Activated CD4-positive, alpha-beta T cell treated with anti-CD3 and anti-CD28 coated beads for 36 hours (primary cell): ENCODE measurements at places on chromosomes 5 and 9.
A peak's percentile ranks its signal among the peaks of the same experiment; 100 is the strongest.

DNA sequence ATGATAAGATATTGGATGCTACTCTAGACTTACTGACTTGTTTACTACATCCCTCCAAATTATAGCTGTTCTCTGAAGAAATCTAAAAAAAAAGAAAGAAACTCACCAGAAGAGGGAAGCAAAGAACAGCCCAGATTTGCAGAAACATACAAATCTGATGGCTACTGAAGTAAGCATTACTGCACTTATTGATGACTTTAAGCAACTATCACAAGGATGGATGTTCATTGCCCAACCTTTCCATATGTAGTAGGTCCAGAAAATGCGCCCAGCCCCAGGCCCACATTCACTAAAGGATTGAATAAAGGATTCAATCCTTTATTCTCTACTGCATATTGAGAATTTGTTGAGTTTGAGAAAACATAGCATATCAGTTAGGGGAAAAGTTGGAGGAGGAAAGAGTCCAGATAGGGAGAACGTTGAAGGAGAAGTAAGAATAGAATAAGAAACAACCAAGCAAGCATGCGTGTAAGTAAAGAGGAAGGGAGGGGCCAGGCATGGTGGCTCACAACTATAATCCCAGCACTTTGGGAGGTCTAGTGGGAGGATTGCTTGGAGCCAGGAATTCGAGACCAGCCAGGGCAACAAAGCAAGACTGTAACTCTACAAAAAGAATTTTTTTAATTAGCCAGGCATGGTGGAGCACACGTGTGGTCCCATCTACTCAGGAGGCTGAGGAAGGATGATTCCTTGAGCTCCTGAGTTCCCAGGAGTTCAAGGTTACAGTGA is 33.8 kb upstream of the DTWD2 start:
- no peaks in the 10 kb centered on the region for H3K36me3 ChIP-seq
- H3K4me3 ChIP-seq, result no peak overlapping the region
- H3K27me3 ChIP-seq, result no peaks in the 10 kb centered on the region

- no peak overlapping the region for H3K4me3 ChIP-seq
- H3K36me3 ChIP-seq, result peaks cover 44% of the 10 kb centered on the region
- H3K27me3 ChIP-seq, result no peaks in the 10 kb centered on the region
These were observed 7.9 kb downstream of the TMEM167A start for GRCh38 chr5:83069096-83069799.

GRCh38 chr5:143241892-143242291 is 161.6 kb downstream of the NR3C1 start:
- H3K36me3 ChIP-seq, result no peaks in the 10 kb centered on the region
- H3K27me3 ChIP-seq, result no peaks in the 10 kb centered on the region
- H3K4me1 ChIP-seq, result no peaks in the 10 kb centered on the region

- H3K27me3 ChIP-seq, result no peaks in the 10 kb centered on the region
- no peak for DNase-seq
- no peaks in the 10 kb centered on the region for H3K36me3 ChIP-seq
- no peaks in the 10 kb centered on the region for H3K4me1 ChIP-seq
These were observed 239.5 kb upstream of the MAP3K1 start for GRCh38 chr5:56575821-56576220.

DNA sequence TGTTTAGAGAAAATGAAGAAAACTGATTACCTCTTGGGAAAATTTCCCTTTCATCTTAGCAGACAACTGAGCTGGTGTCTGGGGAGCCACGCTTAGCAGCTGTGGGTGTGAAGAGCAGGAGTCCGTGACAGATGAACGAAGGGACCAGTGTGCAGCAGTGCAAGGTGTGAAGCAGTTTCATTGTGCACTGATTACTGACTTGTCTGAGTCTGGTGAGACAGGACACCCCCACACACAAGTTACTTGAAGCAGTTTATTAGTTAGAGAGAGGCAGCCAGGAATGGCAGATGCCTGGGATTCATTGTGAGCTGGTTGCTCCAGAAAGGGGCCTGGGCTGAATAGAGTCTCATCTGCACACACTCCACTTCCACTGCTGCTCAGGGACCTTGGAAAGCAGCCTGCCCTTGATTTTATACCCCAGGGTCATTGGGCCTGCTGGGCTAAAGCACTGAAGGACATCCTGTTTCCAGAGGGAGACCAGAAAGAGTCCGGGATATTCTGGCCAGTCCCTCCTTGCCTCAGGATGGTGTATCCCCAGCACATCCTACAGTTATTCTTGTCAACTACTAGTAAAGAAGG is 47.4 kb downstream of the FBXL7 start:
- H3K4me1 ChIP-seq, result no peaks in the 10 kb centered on the region
- H3K4me3 ChIP-seq, result no peak overlapping the region
- no peaks in the 10 kb centered on the region for H3K27me3 ChIP-seq
- H3K36me3 ChIP-seq, result no peaks in the 10 kb centered on the region

DNA sequence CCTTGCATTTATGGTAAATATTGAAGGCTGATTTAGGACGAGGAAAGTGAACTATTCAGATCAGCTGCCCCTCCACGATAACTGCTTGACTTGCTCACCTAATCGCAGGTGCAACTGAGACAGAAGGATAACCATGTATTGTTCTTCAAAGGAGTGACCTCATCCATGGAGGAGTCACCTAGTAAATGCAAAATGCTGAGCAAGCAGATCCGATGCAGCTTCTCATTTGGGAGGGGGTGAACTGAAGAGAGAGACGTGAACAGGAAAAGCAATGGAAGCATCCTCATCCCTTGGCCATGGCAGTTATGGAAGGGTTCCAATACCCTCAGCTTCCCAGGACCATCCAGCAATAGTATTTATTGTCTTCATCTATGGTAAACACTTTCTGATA is 47.5 kb downstream of the RASGRF2 start:
- H3K27ac ChIP-seq, result peak overlapping the region; percentile 96
- peak; percentile 64 for DNase-seq
- H3K27me3 ChIP-seq, result no peaks in the 10 kb centered on the region
- peaks cover 80% of the 10 kb centered on the region for H3K4me1 ChIP-seq

DNA sequence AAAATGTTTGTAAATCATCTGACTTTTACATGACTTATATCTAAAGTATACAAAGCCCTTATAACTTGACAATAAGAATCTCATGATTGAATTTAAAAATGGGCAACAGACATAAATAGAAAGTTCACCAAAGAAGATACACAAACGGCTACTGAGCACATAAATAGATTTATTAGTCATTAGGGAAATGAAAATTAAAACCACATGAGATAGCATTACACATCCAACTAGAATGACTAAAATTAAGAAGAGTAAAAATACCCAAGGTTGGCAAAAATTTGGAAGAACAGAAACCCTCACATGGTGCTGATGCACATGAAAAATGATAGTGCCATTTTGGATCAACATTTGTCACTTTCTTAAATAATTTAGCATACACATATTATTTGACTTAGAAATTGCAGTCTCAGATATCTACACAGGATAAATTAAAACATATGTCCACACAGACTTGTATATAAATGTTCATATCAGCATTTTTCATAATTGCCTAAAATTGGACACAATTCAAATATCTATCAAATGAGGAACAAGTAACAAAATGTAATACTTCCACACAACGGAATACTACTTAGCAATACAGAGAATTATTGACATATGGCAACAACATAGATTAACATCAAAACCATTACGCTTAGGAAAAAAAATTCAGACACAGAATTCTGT is 359.1 kb upstream of the DAB2 start:
- DNase-seq, result no peak
- no peak overlapping the region for H3K4me3 ChIP-seq
- peaks cover 4% of the 10 kb centered on the region for H3K4me1 ChIP-seq
- no peak overlapping the region for H3K27ac ChIP-seq
